ENCODE measurements at places on chromosomes 5 and 9.

DNA sequence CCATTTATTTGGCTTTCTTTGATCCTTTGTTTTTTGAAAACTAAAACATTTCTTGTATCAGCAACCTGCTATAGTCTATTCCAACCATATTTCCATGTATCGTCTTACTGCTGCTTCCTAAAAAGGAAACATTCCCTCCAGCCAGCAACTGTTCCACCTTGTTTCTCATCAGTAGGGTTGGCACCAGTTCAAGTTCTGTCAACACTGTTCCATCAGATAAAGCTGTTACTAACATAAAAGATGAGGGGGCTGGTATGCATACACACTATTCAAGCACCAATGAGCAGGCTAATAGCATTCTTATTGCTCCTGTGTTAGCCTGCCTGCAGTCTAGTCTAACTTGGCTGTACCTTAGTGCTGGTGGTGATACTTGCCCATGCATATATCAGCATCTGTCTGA, 178.3 kb downstream of the CWC27 start:
- no peaks in the 10 kb centered on the region for H3K36me3 ChIP-seq
- H3K27ac ChIP-seq = no peak overlapping the region
- no peaks in the 10 kb centered on the region for H3K4me1 ChIP-seq
- no peak overlapping the region for H3K4me3 ChIP-seq
- DNase-seq = no peak

GRCh38 chr9:36035006-36035405, 1.7 kb upstream of the RECK start:
- no peaks in the 10 kb centered on the region for H3K27me3 ChIP-seq
- no peak for DNase-seq
- H3K36me3 ChIP-seq = no peaks in the 10 kb centered on the region
- no peak overlapping the region for H3K27ac ChIP-seq
- no peak overlapping the region for H3K4me3 ChIP-seq
- H3K4me1 ChIP-seq = no peaks in the 10 kb centered on the region

GRCh38 chr9:103530934-103531333, 535.8 kb downstream of the CYLC2 start:
- no peak overlapping the region for H3K4me3 ChIP-seq
- no peaks in the 10 kb centered on the region for H3K36me3 ChIP-seq
- H3K27me3 ChIP-seq = no peaks in the 10 kb centered on the region
- H3K27ac ChIP-seq = no peak overlapping the region

- no peaks in the 10 kb centered on the region for H3K4me1 ChIP-seq
- no peaks in the 10 kb centered on the region for H3K27me3 ChIP-seq
- no peak for DNase-seq
- H3K4me3 ChIP-seq = no peak overlapping the region
Measured at GRCh38 chr9:69253057-69253456, 72.0 kb upstream of the ENTREP1 start.

GRCh38 chr5:146718609-146719008, 159.9 kb downstream of the PPP2R2B start:
- no peak overlapping the region for H3K4me3 ChIP-seq
- no peak overlapping the region for H3K27ac ChIP-seq
- no peaks in the 10 kb centered on the region for H3K36me3 ChIP-seq
- DNase-seq = no peak

Data from HCT116 (cell line).